ENCODE measurements at places on chromosomes 7 and 10. TPM values are rescaled to one million over a fixed set of nuclear protein-coding genes. Genes with fewer than 3 reads are reported as not detected.

Gene FAM171A1
- 3.1 TPM for total RNA-seq

Gene FAM221A
- 2.2 TPM for total RNA-seq

Gene NACAD
- 1.5 TPM for total RNA-seq

Gene CELF2
- 30.0 TPM for total RNA-seq
